ENCODE measurements at places on chromosomes 7 and 10. TPM values are rescaled to one million over a fixed set of nuclear protein-coding genes. Genes with fewer than 3 reads are reported as not detected.

DNA sequence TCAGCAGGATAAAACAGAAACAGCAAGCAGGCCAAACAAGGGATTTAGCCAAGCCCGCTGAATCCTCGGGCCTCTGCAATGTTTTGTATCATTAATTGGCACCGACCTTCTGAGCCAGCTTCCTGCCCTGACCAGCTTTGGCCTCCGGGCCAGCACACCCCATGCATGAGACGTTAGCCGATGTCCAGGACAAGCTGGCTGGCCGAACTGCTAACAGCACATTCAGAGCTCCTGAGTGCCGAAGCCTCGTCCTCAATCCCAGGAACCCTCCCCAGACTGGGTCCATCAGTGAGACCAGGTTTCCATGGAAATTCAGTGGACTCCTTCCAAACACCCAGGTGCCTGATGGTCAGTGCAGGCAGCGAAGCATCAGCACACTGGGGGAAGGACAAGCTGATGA lies 134.3 kb upstream of the PFKP start:
- DNase-seq = no peak

FAM237B gene
- total RNA-seq = not detected

- DNase-seq = no peak
Observed at GRCh38 chr7:107628461-107629064, 32.1 kb upstream of the SLC26A4 start.

DNA sequence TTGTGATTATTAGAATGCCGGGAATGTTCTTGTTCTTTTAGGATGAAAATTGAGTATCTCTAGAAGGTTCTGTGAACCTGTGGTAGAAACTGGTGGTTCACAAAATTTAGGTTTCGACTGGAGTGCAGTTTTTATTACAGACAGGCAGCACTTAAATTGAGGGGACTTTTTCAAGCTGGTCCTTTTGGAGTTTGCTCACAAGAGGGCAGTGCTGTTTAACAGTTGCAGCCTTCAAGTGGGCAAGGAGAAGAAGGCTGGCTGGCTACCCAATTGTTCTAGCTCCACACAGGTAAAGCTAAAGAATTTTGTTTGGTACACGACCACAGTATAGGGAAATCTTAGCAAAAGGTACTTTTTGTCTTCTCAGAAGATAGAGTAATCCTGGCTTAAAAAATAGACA lies 233.6 kb downstream of the SNX13 start:
- peak; percentile 55 for DNase-seq

HOXA1 gene
- total RNA-seq = 0.28 TPM

GNAT3 gene
- total RNA-seq = not detected

GRCh38 chr10:103540722-103541121 lies 47.2 kb downstream of the NEURL1 start:
- no peak for DNase-seq

CCDC71L gene
- 23.4 TPM for total RNA-seq

- DNase-seq = no peak
Observed at GRCh38 chr7:27697861-27698430, 35.3 kb upstream of the HIBADH start.

CHCHD1 gene
- 36.2 TPM for total RNA-seq

GHRHR gene
- total RNA-seq = not detected

GRCh38 chr10:86953747-86954680 lies 3.4 kb downstream of the MMRN2 start:
- no peak for DNase-seq

RELN gene
- not detected for total RNA-seq

DNA sequence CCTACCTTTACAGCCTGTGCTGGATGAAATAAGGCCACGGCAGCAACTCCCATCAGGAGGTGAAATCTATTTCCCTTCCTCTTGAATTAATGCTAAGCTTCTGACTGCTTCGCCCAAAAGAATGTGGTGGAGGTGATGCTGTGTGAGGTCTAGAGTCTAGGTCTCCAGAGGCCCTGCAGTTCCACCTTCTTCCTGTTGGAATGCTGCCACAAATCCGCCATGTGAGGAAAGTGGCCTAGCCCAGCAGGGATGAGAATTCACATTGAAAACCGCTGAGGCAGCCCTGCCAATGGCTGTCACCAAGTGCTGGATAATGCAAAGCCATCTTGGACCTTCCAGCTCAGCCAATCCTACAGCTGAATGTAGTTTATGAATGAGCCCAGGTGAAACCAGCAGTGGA lies 28.0 kb downstream of the RHOBTB1 start:
- DNase-seq = no peak

TRIM50 gene
- total RNA-seq = not detected

GRCh38 chr10:49254556-49255318 lies 44.2 kb upstream of the C10orf71 start:
- DNase-seq = peak; percentile 77

LDB3 gene
- 0.05 TPM for total RNA-seq

COL1A2 gene
- total RNA-seq = 0.50 TPM

WIPF3 gene
- total RNA-seq = not detected

ANKRD61 gene
- total RNA-seq = 0.47 TPM

PRKG1 gene
- total RNA-seq = not detected

ARHGEF35 gene
- 2.6 TPM for total RNA-seq

DNA sequence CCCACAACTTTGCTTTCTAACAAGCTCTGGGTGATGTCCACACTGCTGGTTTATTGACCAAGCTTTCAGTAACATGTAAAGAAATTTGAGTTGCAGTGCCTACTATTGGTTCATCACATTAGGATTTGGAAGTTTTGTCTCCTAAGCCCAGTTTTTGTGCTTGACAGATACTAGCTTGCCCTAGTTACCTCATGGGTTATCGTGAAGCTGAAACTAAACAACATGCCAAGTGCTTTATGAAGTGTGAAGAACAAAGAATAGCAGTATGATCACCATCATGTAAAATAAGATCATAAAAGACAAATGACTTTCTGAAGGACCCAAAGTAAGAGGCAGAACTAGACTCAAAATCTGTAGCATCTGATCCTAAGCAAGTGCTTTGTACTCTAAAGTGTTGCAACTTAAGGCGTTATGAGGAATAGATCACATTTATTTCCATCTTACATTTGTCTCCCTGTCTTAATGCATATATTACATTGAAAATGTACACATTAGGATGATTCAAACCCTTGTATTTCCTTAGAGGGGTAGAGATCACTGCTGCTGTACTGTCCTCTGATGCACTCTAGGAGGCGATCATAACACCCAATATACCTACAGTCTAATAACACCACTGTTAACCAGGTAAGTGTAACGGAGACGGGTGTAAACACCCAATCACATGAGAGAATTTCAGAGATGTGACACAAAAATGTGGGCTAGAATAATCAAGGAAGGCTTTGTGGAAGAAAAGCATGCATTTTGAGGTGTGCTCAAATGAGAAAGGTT lies 71.3 kb downstream of the NRCAM start:
- no peak for DNase-seq

TMEM176B gene
- total RNA-seq = not detected

- no peak for DNase-seq
Observed at GRCh38 chr7:41885748-41886147, 182.9 kb upstream of the INHBA start.

GRCh38 chr7:31775556-31775955 lies 88.5 kb downstream of the PPP1R17 start:
- DNase-seq = no peak

- DNase-seq = no peak
Observed at GRCh38 chr7:130273933-130274255, 7.2 kb downstream of the CPA2 start.

HIP1 gene
- 11.8 TPM for total RNA-seq

TMEM184A gene
- not detected for total RNA-seq

GRCh38 chr7:87670372-87670771 lies 42.2 kb downstream of the RUNDC3B start:
- DNase-seq = no peak

- DNase-seq = no peak
Observed at GRCh38 chr10:93815304-93816096, 57.8 kb downstream of the LGI1 start.

DNA sequence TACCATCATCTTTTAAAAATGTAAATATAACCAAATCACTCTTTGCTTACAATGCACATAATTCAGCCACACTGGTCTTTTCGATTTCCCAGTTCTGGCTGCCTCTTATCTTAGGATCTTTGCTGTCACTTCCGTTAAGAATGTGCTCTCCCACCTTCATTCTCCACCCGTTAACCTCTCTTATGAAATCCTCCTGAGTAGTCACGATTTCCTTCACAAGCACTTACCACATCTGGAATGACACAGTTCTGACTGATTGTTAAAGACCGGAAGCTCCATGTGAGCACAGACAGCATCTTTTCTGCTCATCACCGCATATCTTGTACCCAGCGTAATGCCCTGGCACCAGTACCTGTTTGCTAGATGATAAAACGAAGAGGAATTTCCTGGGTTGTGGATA lies 84.3 kb downstream of the CUL2 start:
- no peak for DNase-seq

ANKRD7 gene
- total RNA-seq = 0.59 TPM

DNA sequence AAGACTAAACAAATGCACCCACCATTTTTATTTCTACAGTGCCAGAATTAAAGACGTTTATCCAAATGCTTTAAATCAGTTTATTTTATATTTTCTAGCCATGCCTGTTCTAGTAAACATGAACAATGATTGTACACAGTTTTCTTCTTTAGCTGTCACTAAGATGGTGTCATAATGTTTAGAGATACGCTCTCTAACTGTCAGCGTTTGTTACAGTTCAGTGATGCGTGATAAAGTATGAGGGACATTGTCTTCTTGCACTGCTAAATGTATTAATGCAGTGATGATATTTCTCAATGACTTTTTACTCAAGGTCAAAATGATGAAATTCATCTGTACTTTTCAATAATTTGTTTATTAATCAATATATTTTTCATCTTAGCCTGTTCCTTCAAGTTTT lies 513.6 kb downstream of the ATRNL1 start:
- no peak for DNase-seq

GRCh38 chr7:124452186-124452585 lies 313.4 kb downstream of the GPR37 start:
- DNase-seq = no peak

MALSU1 gene
- 59.5 TPM for total RNA-seq

GRCh38 chr10:22816298-22816653 lies 101.9 kb upstream of the PIP4K2A start:
- no peak for DNase-seq

GRCh38 chr7:135644154-135644553 lies 18.2 kb upstream of the STMP1 start:
- DNase-seq = no peak

- DNase-seq = no peak
Observed at GRCh38 chr7:116101704-116102103, 71.1 kb upstream of the TFEC start.

- DNase-seq = no peak
Observed at GRCh38 chr10:101878869-101879268, 35.3 kb upstream of the KCNIP2 start.

FXYD4 gene
- total RNA-seq = 0.37 TPM

DNA sequence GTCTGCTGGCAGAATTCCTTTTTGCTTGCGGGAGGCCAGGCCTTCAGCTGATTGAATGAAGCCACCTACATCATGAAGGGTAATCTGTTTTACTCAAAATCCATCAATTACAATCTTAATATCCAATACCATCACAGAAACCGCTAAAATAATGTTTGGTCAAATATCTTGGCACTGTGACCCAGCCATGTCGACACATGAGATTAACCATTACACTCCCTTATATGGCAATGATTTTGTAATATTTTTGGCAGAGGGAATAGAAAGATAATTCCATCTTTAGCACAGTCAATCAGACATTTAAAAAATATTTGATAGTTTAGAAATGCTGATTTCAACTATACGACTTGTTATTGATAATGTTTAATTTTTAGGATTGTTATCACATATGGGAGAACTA lies 36.5 kb upstream of the SLC39A12 start:
- DNase-seq = no peak

CAPZA2 gene
- 90.9 TPM for total RNA-seq

GRCh38 chr7:136874393-136875032 lies 6.1 kb downstream of the CHRM2 start:
- DNase-seq = no peak

- peak; percentile 61 for DNase-seq
Observed at GRCh38 chr10:16520900-16521299, 779 bp downstream of the C1QL3 start.

NUTM2E gene
- not detected for total RNA-seq

DNA sequence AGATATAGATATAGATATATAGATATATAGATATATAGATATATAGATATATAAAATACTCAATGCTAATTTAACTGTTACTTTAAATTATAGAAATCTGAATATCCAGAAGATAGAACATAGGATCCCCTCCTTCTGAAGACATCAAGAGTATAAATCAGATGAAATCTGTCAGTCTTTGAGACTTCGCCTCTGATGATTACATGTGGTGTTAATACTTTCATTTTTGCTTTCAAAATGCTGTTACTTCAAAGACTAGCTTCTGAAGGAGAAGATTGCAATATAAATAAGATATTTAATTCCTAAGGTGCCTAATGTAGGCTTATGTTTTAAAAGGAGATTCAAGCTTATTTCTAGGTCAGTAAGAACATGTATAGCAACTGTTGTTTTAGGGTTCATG lies 180.4 kb downstream of the TSPAN12 start:
- no peak for DNase-seq

- no peak for DNase-seq
Observed at GRCh38 chr7:19815546-19815945, 42.1 kb upstream of the TMEM196 start.

ZKSCAN5 gene
- 13.6 TPM for total RNA-seq

DNA sequence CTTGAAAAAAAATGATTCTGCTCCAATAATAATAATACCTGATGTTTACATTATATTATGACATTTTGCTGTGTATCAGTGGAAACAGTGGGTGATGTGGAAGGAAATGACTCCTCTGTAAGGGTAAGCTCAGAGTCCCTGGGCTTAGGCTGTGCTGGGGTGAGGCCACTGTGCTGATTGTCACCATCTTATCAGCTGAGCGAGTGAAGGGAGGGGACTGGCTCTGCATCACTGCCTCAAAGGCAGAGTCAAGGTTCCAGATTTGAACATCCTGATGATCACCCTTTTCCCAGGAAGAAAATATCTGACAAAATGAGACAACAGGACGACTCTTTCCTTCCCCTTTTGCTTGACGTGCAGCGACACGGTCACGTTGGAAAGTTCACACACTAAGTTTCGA lies 24.0 kb upstream of the HABP2 start:
- peak; percentile 21 for DNase-seq

PDK4 gene
- total RNA-seq = not detected

All from activated CD8-positive, alpha-beta memory T cell treated with anti-CD3 and anti-CD28 coated beads, Interleukin-2, amount 10 ng/mL, durations not matched to agents 7 days and 5 days (primary cell).